Heart right ventricle (tissue), 16 donors: ENCODE measurements at places on chromosomes 3 and 15. TPM values are rescaled to one million over a fixed set of nuclear protein-coding genes. Genes with fewer than 3 reads are reported as not detected.
A peak's percentile ranks its signal among the peaks of the same experiment; 100 is the strongest.

DNA sequence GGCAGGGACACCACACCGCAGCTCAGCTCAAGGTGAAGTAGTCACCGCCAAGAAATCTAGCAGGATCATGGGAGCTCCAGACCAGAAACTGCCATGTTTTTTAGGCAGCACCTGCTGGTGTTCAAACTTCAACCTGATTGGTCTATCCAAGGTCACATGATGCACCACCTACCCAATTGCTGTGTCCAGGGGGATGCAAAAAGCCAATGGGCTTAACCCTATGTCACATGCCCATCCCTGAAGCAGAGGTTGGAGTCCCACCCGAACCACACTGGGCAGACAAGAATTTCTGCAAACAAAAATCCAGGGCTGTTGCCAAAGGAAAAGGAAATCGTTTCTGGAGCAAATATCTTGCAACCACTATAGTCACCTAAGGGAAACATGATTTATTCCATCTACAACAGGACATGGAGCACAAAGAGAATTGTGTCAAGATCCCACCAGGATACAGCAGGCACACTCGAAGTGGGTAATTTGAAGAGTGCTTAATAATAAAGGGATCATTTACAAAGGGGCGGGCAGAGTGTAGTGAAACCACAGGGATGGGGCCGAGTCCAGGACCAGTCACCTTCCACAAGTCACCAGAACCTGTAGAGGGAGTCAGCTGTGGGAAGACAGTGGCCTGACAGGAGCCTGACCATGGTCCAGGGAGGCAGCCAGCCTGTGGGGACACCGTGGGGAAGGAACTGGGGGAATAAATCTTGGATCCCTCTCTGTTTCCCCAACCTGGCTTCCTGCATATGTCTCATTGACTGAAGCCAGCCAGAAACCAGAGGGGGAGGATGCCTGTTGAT is 34.2 kb upstream of the TSEN2 start:
- no peak overlapping the region for H3K27ac ChIP-seq
- no peaks in the 10 kb centered on the region for H3K4me1 ChIP-seq
- no peaks in the 10 kb centered on the region for H3K36me3 ChIP-seq
- no peaks in the 10 kb centered on the region for H3K27me3 ChIP-seq
- H3K4me3 ChIP-seq = no peak overlapping the region
- DNase-seq = no peak

Gene FEZF2
- total RNA-seq = not detected

- peak overlapping the region; percentile 11 for H3K27ac ChIP-seq
- H3K4me1 ChIP-seq = peaks cover 17% of the 10 kb centered on the region
- no peaks in the 10 kb centered on the region for H3K27me3 ChIP-seq
- H3K36me3 ChIP-seq = peaks cover 100% of the 10 kb centered on the region
- H3K4me3 ChIP-seq = no peak overlapping the region
- peak; percentile 15 for DNase-seq
Observed at GRCh38 chr15:29736744-29737020, 85.6 kb downstream of the TJP1 start.

DNA sequence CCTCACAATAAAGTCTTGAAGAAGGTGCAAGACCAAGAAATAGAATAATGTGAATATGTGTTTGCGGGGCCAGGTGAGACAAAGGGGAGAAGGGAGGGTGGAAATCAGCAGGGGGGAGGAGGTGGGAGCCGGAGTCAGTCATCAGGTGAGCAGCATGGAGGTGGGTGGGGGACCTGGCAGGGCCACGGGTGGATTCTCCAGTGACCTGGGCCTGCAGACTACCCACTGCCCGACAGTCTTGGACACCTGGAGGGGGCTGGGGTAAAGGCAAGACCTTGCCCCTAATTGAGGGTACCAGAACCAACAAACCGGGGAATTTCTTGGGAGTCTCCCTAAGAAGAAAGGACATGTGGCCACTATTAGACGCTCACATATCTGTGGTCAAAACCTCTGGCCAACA is 95.8 kb downstream of the CHSY1 start:
- H3K27ac ChIP-seq = no peak overlapping the region
- no peak overlapping the region for H3K4me3 ChIP-seq
- peaks cover 13% of the 10 kb centered on the region for H3K4me1 ChIP-seq
- no peaks in the 10 kb centered on the region for H3K36me3 ChIP-seq
- no peak for DNase-seq

- H3K4me1 ChIP-seq = no peaks in the 10 kb centered on the region
- H3K27ac ChIP-seq = no peak overlapping the region
- H3K27me3 ChIP-seq = no peaks in the 10 kb centered on the region
- DNase-seq = no peak
- H3K4me3 ChIP-seq = no peak overlapping the region
Observed at GRCh38 chr3:148420242-148420641, 277.5 kb upstream of the AGTR1 start.

Gene ADAMTS17
- total RNA-seq = 0.55 TPM

Gene IGF2BP2
- total RNA-seq = 13.0 TPM

DNA sequence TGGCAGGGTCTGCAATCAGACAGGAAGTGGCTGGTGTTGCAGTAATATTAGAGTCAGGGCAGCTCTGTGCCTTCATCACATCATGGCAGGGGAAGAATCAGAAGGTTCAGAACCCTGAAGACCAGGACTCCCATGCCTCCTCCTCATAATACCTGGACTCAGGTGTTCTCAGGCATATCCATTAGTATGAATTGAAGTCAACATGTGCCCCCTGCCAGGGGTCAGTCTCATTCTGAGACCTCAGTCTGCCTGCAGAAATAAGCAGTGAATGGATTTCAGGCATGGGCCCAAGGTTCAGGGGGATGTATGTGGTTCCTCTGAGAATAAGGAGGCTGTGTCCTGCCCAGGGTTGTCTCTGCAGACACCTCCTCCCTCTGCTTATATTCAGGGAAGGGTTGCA is 74.2 kb downstream of the SPSB4 start:
- peaks cover 25% of the 10 kb centered on the region for H3K4me1 ChIP-seq
- no peak for DNase-seq
- H3K27me3 ChIP-seq = no peaks in the 10 kb centered on the region
- no peak overlapping the region for H3K27ac ChIP-seq

GRCh38 chr15:44670087-44670950 is 6.9 kb upstream of the SPG11 start:
- no peak for DNase-seq
- H3K27ac ChIP-seq = no peak overlapping the region
- H3K4me3 ChIP-seq = no peak overlapping the region
- H3K4me1 ChIP-seq = peaks cover 17% of the 10 kb centered on the region
- H3K36me3 ChIP-seq = no peaks in the 10 kb centered on the region

GRCh38 chr3:58719684-58720083 is 53.1 kb upstream of the FAM3D start:
- H3K36me3 ChIP-seq = no peaks in the 10 kb centered on the region
- H3K27ac ChIP-seq = no peak overlapping the region
- DNase-seq = no peak
- H3K27me3 ChIP-seq = no peaks in the 10 kb centered on the region
- H3K4me3 ChIP-seq = no peak overlapping the region

DNA sequence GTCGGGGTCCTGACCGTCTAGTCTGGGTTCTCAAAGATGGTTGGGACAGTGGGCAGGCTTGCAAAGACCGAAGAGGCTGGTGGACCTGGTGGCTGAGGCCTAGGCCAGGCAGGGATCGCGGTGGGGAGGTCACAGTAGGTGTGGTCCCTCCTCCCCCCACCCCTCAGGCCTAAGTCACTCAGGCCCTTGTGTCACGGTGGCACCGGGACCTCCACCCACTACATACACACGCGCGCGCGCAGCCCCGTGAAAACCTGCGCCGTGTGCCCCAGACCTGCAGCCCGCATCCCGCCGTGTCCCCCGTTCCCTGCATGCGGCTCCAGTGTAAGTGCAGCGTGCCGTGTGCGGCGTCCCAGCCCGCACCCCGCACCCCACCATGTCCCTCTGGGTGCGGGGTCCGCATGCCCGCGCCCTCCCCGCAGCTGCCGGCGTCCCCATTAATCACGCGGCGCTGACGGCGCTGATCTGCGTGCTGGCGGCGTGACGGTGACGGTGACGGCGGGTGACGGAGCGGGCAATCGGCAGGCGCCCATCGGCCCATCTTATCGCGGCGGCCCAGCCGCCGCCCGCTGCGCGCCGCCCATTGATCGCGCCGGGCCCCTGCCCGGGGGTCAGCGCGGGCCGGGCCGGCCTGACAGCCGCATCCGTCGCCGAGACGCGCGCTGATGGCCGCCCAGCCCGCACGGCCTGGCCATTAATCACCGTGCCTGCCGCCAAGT is 24.4 kb downstream of the SEC61A1 start:
- peaks cover 23% of the 10 kb centered on the region for H3K36me3 ChIP-seq
- H3K27me3 ChIP-seq = no peaks in the 10 kb centered on the region
- peak overlapping the region; percentile 57 for H3K27ac ChIP-seq
- no peak for DNase-seq

Gene KLHL6
- 0.89 TPM for total RNA-seq

DNA sequence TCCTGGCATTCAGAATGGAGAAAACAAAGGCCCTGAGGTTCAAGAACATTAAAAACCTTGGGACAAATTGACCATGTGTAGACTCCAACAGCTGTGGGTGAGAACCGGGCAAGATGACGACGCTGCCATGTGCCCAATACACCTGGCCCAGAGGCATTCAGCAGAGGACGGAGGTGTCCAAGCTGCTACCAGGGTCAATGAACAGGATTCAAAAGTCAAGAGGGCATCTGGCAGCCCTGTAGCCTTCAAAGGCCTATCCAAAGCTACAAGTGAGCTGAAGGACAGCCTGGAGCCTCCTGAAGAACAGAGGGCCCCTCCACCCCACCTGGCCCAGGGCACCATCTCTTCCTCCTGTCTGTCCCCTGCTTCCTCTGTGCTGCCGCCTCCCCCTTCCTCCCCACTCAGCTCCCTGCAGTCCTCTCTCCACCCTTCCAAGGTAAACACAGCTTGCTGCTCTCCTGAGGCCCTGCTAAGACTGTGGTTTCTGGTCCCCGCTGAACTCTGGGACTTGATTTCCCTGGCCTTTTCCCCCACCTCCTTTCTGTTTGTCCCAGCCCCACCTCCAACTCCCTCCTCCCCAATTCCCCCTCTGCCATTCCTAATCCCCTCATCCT is 57.5 kb downstream of the HMCES start:
- H3K4me3 ChIP-seq = no peak overlapping the region
- H3K27ac ChIP-seq = no peak overlapping the region
- H3K27me3 ChIP-seq = no peaks in the 10 kb centered on the region
- H3K4me1 ChIP-seq = no peaks in the 10 kb centered on the region
- no peak for DNase-seq

- no peak overlapping the region for H3K27ac ChIP-seq
- H3K36me3 ChIP-seq = no peaks in the 10 kb centered on the region
- H3K4me3 ChIP-seq = no peak overlapping the region
- DNase-seq = no peak
- H3K27me3 ChIP-seq = no peaks in the 10 kb centered on the region
Observed at GRCh38 chr3:156601497-156601896, 46.6 kb upstream of the SSR3 start.

Gene KNG1
- total RNA-seq = 0.76 TPM

Gene GOLGA8G
- total RNA-seq = not detected

Gene FILIP1L
- 121 TPM for total RNA-seq

DNA sequence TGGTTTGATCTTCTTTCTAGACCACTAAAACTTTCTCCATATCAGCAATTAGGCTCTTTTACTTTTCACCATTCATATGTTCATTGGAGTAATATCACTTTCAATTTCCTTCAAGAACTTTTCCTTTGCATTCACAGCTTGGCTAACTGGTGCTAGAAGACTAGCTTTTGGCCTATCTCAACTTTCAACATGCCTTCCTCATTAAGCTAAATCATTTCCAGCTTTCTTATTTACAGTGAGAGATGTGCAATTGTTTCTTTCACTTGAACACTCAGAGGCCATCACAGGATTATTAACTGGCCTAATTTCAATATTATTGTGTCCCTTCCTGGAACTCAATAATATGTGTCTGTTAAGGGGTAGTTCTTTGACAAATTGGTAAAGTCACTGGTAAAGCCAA is 42.8 kb upstream of the PLOD2 start:
- H3K4me3 ChIP-seq = no peak overlapping the region
- no peak for DNase-seq
- H3K27me3 ChIP-seq = no peaks in the 10 kb centered on the region
- no peak overlapping the region for H3K27ac ChIP-seq
- H3K36me3 ChIP-seq = no peaks in the 10 kb centered on the region

Gene PRRT3
- total RNA-seq = 0.59 TPM

Gene THSD4
- total RNA-seq = 187 TPM

DNA sequence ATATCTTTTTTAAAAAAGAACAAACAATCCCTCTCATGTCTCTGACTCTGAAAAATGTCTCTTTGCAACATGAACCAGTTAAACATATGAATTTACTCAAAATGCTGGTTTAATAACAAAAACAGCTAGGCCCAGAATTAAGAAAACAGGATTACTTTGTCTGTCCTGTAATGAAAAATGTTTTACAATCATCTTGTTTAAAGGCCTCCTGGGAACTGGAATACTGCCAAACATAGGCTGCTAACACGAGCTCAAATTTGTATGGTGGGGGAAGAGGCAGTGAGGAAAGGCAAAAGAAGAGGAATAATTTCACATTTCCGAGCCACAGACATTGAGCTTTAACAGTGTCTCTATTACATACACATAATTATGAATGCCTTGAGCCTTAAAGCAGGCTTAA is 61.7 kb upstream of the PPIB start:
- no peak overlapping the region for H3K27ac ChIP-seq
- H3K4me3 ChIP-seq = no peak overlapping the region
- peaks cover 19% of the 10 kb centered on the region for H3K4me1 ChIP-seq
- no peaks in the 10 kb centered on the region for H3K36me3 ChIP-seq
- no peak for DNase-seq
- H3K27me3 ChIP-seq = no peaks in the 10 kb centered on the region

Gene TMOD3
- total RNA-seq = 20.0 TPM

Gene PTH1R
- 2.8 TPM for total RNA-seq

GRCh38 chr15:79916502-79917132 is 19.8 kb upstream of the MTHFS start:
- H3K27me3 ChIP-seq = no peaks in the 10 kb centered on the region
- no peak overlapping the region for H3K27ac ChIP-seq
- no peaks in the 10 kb centered on the region for H3K4me1 ChIP-seq
- no peak overlapping the region for H3K4me3 ChIP-seq
- H3K36me3 ChIP-seq = peaks cover 52% of the 10 kb centered on the region
- DNase-seq = no peak
